ENCODE measurements at places on chromosomes 13 and 19.

- DNase-seq, result no peak
These were observed 1617.1 kb downstream of the PCDH9 start for GRCh38 chr13:65613004-65613403.

DNA sequence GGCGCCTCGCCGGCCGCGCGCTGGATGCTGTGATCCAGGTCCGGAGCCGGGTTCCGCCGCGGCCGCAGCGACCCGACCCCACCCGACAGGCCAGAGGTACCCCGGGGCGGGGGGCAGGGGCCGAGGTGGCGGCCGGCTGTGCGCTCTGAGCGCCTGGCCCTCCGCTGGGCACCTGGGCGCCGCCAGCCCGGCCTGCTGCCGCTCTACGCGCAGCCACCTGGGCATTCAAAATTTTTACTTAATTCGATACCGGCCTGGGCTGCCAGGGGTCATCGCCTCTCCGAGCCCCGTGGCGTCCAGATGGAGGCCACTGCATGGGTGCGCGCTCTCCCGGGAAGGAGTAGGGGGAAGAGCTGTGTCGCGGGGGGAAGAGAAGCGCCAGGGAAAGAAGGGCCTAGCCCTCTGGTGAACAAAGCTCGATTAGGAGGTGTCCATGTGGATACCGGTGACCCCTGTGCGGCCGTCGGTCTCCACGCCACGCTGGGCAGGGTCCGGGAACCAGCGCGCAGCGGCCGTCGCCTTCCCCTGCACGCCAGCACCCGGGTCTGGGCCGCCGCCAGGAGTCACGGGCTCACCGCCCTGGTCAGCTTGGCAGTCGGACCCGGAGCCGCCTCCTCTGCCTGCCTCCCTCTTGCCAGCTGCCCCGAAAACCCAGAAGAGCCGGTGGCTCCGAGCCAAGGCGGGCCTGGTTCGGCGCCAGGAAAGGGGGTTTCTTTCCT is 666 bp downstream of the BIVM start:
- peak; percentile 17 for DNase-seq

- peak; percentile 58 for DNase-seq
These were observed 13.2 kb downstream of the NCAN start for GRCh38 chr19:19224852-19225494.

- no peak for DNase-seq
These were observed 1468.6 kb upstream of the SLC10A2 start for GRCh38 chr13:104534847-104535246.

- DNase-seq, result no peak
These were observed 24.6 kb downstream of the CCNE1 start for GRCh38 chr19:29836409-29836825.

- DNase-seq, result no peak
These were observed 66.5 kb downstream of the DGKH start for GRCh38 chr13:42114912-42115311.

DNA sequence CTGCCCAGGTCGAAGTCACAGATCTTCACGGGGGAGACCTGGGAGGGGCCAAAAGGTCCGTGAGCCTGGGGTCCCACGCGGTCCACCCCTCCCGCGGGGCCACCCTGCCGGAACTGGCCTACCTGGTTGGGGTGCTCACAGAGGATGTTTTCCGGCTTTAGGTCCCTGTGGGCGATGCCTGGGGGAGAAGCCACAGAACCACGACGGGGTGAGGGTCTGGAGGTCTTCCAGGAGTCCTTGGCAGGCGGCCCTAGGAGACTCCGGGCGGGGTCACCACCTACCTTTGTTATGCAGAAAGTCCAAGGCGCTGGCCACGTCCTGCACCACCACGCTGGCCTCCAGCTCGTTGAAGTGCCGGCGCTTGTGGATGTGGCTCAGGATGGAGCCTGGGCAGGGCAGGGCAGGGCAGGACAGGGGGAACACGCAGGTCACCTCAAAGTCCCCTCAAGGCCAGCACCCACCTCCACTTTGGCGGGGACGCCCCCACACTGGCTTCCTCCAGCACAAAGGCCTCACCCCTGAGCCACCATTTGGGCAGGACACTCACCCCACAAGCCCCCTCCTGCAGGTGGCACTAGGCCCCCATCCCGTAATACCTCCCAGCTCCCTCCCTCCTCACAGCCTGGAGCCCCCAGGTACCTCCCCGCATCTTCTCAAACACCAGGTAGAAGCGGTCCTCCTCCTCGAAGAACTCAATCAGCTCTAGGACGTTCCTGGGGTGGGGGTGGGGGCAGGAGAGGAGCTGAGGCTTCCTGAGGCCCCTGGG is 8.4 kb downstream of the MKNK2 start:
- no peak for DNase-seq

- no peak for DNase-seq
These were observed 132.2 kb downstream of the EFNB2 start for GRCh38 chr13:106403280-106403679.

DNA sequence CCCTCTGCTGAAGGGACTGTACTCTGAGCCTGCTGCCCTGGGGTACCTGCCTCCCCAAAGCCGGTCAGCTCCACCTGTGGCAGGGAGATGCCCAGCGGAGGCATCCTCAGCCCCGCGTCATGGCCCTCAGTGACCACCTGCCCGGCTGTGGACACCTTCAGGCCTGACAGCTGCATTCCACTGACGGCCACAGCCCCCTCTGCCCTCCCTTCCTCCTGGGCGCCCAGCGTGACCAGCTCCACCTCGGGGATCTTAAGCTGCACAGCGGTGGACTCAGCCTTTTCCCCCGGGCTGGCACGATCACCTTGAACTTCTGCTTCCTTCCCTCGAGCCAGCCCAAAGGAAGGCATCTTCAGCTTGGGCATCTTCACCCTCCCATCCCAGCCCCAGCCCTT is 4.8 kb upstream of the HIPK4 start:
- no peak for DNase-seq

DNA sequence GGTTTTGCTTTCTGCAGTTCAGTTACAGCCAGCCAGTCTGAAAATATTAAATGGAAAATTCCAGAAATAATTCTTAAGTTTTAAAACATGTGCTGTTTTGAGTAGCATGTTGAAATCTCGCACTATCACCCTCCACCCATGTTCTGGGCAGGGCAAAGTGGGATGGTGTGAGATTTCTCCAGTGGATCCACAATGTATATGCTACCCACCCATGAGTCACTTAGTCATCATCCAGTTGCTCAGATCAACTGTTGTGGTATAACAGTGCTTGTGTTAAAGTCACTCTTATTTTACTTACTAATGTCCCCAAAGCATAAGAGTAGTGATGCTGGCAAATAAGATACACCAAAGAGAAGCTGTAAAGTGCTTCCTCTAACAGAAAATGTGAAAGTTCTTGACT is 56.4 kb downstream of the CYSLTR2 start:
- DNase-seq, result no peak

DNA sequence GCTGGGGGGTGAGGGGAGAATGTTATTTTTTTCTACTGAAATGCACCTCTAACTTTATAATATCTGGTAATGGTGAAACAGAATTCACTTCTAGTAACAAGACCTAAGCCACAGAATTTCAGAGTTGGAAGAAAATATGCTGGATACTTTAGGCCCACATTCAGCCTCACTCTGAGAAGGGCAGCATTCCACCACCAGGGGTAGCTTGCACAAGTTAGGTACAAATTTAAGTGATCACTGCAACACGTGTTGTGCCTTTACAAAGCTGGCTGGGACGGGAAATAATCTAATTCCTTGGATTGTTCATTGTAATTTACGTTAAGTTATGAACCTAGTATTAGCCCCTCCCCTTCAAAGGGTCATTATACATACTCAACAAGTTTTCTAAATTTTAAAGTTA is 192.3 kb downstream of the RGCC start:
- peak; percentile 29 for DNase-seq

GRCh38 chr19:34232566-34233481 is 21.5 kb upstream of the GARRE1 start:
- peak; percentile 95 for DNase-seq

- no peak for DNase-seq
These were observed 1270.8 kb downstream of the PCDH9 start for GRCh38 chr13:65959305-65959704.

GRCh38 chr13:72384186-72384823 is 343.1 kb downstream of the MZT1 start:
- peak; percentile 34 for DNase-seq

GRCh38 chr13:52931539-52932431 is 83.3 kb upstream of the PCDH8 start:
- no peak for DNase-seq
